ENCODE measurements at places on chromosomes 1 and 21.

GRCh38 chr1:118944546-118944945 lies 43.6 kb downstream of the TBX15 start:
- DNase-seq = no peak

DNA sequence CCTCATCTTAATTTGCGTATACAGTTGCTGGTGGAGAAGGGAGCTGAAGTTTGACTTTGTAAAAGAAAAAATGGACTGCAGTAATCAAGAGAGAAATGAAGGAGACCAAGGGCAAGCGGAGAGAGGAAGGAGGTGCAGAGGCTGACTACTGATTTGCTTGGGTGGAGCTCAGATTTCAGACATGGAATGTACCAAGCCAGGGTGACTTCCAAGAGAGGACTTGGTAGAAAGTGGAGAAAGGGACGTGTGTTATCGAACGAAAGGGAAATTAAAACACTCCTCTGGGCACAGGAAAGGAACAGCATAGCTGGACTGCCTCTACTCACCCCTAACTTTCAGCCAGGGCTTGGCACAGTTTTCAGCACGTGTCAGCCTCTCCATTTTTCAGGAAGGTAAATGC lies 15.1 kb upstream of the HEATR1 start:
- DNase-seq = no peak

GRCh38 chr1:64540265-64540791 lies 70.4 kb downstream of the CACHD1 start:
- no peak for DNase-seq

- DNase-seq = no peak
These were observed 95.2 kb upstream of the TNFSF4 start for GRCh38 chr1:173302366-173302765.

GRCh38 chr1:179953974-179954492 lies 577 bp upstream of the CEP350 start:
- DNase-seq = peak; percentile 11

Measured in stimulated activated CD8-positive, alpha-beta memory T cell treated with anti-CD3 and anti-CD28 coated beads, Interleukin-12 subunit alpha, Interleukin-12 subunit beta, amount 100 ng/mL, for 1 hour (primary cell).